ENCODE measurements at places on chromosomes 7 and 10. TPM values are rescaled to one million over a fixed set of nuclear protein-coding genes. Genes with fewer than 3 reads are reported as not detected.

- no peak for DNase-seq
Observed at GRCh38 chr10:126598009-126598408, 72.5 kb downstream of the C10orf90 start.

AKR1C8 gene
- polyA plus RNA-seq: not detected

DLX5 gene
- polyA plus RNA-seq: not detected

DNA sequence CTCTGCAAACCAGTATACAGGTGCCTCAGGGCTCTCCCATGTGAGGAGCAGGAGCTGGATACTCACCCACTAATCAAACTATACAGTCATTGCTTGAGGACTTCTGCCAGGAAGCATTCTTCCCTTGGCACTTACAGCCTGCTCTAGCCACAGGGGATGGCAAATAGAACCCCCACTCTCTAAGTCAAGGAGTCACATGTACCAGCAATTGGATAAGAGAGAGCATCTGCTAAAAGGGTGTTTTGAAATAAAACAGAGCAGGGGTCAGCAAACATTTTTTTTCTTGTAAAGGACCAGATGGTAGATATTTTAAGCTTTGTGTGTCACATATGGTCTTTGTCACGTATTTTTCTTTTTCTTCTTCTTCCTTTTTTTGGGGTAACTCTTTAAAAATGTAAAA is 865.2 kb upstream of the GHITM start:
- DNase-seq: no peak

- no peak for DNase-seq
Observed at GRCh38 chr7:9200626-9201025, 767.2 kb downstream of the NXPH1 start.

PLEKHS1 gene
- not detected for polyA plus RNA-seq

KCNH2 gene
- 0.02 TPM for polyA plus RNA-seq

DNA sequence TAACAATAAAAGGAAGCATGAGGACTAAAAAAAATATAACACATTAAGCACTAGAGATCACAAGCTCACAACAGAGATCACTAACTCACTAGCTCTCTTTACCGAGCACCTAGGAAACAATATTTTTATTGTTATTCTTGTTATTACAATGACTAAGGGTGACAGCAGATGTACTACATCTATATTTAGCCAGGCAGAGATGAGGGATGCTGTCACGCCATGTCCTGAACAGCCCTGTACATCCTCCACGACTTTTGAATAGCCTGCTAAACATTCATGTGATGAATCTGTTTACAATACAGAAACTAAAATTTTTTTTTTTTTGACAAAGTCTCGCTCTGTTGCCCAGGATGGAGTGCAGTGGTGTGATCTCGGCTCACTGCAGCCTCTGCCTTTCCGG is 22.7 kb downstream of the FAM133B start:
- DNase-seq: no peak

- DNase-seq: no peak
Observed at GRCh38 chr10:74683621-74684364, 142.6 kb upstream of the KAT6B start.

- no peak for DNase-seq
Observed at GRCh38 chr7:127995881-127996215, 35.4 kb downstream of the LRRC4 start.

GRCh38 chr10:24465124-24465874 is 256.4 kb downstream of the KIAA1217 start:
- DNase-seq: peak; percentile 96

DNA sequence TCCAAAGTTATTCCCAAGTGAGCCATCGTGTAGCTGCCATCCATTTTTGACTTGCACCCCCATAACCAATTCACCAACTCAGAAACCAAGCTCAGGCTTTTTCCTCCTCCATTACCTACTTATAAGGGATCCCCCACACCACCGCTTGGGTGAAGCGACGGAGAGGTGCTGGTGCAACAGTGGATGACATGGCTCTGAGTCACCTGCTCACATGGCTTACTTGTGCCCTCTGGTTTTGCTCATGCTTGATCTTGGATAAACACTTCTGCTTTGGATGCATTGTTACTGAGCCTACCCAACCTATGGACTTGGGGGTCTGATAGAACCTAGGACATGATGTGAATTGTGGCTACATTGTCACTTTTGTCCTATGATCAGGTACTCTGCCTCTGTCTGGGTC is 12.0 kb upstream of the AKR1B1 start:
- DNase-seq: no peak

- no peak for DNase-seq
Observed at GRCh38 chr7:77903597-77903996, 105.0 kb downstream of the PHTF2 start.

DNA sequence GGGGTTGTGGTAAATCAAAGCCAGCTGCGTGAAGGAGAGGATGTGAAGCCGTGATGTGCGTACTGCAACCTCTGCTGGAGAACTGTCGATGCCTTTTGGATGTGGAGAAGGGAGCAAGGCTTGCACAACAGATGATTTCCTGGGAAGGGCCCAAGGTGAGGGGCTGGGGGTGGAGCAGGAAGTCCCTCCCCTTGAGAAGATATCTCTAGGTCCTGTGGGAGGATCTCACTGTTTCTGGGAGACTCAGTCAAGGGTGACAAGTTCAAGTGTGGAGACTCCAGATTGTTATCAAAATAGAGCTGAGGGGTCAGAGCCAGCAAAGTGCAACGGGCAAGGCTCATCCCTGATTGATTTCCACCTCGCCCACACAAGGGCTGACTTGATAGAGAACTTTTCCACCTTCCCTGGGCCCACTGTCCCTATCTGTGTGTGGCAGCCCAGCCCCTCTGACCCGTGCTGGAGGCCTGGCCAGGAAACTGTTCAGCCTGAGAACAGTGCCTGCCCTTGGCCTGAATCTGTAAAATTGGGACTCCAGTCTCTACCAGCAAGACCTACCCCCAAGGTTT is 55.0 kb downstream of the COL13A1 start:
- no peak for DNase-seq

DNA sequence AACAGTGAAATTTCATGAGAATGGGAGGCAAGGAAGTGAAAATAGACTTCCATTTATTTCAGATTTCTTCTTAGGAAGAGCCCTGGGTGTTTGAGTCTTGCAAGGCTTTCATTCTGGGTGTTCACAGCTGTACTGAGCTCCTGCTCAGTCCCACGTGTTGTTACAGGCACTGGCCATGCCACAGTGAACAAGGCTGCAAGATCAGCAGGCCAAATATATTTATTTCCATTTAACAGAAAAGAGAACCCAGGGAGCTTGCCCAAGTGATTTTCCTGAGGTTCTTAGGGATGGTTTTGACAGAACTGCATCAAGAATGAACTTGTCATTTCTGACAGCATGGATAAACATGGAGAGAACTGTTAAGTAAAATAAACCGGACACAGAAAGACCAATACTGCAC is 54.5 kb upstream of the CD36 start:
- no peak for DNase-seq

GBX1 gene
- polyA plus RNA-seq: not detected

DNA sequence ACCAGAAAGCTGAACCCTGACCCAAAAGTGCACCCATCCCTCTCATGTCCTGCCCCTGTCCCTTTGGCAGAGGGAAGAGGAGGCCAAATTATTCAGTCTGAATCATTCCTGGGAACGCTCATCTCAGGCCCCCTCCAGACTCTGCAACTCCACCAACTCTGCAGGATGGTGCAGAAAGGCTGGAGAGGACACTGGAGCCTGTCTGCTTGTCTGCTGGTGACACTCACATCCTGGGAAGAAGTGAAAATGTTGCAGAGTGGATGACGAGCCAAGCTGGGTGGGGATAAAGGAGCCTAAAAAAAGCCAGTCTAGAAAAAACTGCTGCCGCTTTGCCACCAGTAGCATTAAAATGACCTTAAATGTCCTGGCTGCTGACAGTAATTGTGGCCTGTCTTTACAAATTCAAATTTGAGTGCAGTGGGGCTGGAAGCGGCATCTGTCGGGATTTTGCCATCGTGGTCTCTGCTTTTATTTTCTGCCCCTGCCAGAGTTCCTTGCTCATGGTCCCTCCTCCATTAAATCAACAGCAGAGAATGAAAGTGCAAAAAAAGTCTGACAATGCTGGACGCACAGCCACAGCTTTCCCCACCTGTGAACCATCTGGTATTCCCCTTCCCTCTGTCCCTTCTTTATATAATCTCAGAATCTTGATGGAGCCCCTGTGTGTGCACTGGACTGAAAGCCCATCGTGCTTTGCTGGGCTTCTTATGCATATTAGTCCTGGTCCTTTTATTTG is 63.9 kb downstream of the STK17A start:
- no peak for DNase-seq

- DNase-seq: no peak
Observed at GRCh38 chr10:20877554-20877953, 19.6 kb downstream of the NEBL start.

SVOPL gene
- not detected for polyA plus RNA-seq

GRCh38 chr10:103870516-103870915 is 15.1 kb upstream of the SH3PXD2A start:
- peak; percentile 81 for DNase-seq

AP3M1 gene
- polyA plus RNA-seq: 31.7 TPM

INMT gene
- 1.3 TPM for polyA plus RNA-seq

GRCh38 chr7:126578338-126578737 is 674.4 kb downstream of the GRM8 start:
- no peak for DNase-seq

- no peak for DNase-seq
Observed at GRCh38 chr10:124524991-124525653, 63.5 kb downstream of the LHPP start.

GRIFIN gene
- not detected for polyA plus RNA-seq

STEAP1B gene
- 1.4 TPM for polyA plus RNA-seq

TLX1 gene
- polyA plus RNA-seq: not detected

ATG9B gene
- 0.15 TPM for polyA plus RNA-seq

DNA sequence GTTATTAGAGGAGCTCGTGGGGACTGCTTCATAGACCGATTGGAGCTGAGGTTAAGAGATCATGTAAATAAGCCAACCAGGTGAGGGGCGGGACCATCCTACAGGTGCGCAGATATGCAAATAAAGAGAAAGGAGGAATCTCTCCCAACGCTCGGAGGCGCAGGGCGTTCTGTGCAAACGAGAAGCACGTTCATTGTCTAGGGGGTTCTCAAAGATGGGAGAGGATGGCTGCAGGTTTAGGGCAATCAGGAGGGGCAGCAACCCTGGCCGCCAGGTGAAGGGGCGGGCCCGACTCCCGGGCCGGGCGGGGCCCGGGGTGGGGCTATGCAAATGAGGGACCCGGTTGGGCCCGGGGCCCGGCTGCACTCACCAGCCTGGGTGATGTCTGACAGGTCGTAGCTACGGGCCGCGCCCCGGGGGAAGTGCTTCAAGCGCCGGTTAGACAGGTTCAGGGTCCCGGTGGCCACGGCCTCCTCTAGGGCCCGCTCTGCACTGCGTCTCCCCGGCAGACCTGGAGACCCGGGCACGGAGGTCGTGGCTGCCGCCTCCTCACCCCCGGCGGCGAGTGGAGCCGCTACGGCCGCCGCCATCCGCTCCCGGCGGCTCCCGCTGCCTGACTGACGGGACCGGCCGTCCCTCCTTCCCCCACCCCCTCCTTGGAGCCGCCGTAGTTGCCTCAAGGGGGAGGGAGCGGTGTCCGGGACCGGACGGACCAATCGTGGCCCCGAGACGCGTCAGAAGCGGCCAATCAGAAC is at the start of gene LRCH4:
Gene LRCH4, minus strand, starts transcription at position 619 of the 755 bp plus-strand sequence. Its CDS starts 29 bp downstream, at position 590.
- no peak for DNase-seq

DNA sequence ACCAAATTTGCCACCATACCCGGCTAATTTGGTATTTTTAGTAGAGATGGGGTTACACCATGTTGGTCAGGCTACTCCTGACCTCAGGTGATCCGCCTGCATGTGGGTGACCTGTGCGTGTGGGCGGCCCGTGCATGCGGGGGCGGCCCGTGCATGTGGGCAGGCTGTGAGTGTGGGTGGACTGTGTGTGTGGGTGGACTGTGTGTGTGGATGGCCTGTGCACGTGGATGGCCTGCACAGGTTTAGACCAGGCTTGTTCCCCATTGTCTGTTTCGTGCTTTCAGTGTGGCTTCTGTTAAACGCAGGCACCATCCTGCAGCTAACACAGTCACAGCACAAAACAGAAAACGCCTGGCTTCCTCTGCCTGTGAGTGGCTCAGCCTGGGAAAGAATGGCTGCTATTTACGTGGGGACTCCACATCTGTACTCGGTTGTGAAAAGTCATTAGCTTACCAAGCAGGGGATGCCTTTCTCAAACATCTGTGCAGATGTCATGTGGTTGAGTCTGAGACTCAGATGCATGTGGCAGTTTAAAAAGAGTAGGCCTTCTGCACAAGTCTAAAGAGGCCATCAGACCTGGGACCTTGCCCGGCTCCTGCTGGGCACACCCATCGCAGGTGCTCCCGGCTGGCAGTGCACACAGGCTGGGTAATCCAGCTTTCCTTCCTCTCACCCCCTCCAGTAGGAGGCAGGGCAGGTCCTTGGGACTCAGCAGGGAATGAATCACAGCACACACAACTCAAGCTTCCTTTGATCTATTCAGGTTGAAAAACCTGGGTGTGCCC is 91.6 kb downstream of the COBL start:
- no peak for DNase-seq

ANKRD1 gene
- 3.2 TPM for polyA plus RNA-seq

Data from BJ (cell line).